ENCODE measurements at places on chromosomes 2 and 18. TPM values are rescaled to one million over a fixed set of nuclear protein-coding genes. Genes with fewer than 3 reads are reported as not detected.

Gene TMEM178A
- 10.9 TPM for polyA plus RNA-seq

DNA sequence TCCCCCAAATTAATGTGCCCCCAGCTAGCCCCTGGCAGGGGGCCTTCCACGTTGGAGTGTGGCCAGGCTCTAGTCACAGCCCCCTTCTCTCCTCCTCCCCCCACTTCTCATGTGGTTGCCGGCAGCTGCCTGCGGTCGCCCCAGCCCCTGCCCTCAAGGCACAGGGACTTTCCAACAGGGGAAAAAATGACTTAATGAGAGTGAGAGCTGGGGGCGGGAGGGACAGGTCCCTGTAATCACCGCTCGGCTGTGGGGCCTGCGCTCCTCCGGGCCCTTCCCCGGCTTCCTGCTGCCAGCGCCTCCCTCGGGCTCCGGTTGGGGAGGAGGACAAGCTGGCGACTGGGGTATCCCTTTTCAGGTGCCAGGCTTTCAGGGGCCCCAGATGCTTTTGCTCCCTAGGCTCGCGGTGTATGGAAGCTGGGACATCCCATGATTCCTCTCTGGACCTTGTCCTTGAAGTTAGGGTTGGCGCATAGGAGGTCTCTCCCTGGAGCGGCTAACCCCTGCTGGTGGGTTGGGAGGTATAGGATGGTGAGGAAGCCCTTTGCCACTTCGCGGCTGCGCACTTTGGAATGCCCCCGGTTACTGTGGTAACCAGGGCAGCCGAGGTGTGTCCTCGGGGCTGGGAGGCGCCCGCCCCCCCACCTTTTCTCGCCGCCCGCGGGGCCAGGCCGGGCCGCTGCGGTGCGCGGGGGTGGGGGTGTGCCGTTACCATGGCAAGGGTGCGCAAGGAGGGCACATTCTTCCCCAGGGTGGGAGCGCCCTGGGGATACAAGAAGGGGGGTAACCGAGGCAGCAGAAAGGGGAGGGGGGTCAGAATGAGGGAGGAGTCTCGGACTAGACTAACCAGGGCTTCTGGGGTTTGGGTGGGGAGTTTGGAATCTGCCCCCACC, 16.1 kb downstream of the WNT10A start:
- no peak for DNase-seq

- no peak for DNase-seq
Observed at GRCh38 chr18:63216516-63217311, 102.9 kb downstream of the BCL2 start.

DNA sequence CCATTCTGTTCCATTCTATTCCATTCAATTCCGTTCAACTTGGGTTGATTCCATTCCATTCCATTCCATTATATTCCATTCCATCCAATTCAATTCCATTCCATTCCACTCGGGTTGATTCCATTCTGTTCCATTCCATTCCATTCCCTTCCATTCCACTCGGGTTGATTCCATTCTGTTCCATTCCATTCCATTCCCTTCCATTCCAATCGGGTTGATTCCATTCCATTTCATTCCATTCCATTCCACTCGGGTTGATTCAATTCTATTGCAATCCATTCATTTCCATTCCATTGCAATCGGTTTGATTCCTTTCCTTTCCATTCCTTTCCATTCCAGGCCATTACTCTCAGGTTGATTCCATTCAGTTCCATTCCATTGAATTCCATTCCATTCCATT, 1138.4 kb downstream of the RPIA start:
- no peak for DNase-seq

DNA sequence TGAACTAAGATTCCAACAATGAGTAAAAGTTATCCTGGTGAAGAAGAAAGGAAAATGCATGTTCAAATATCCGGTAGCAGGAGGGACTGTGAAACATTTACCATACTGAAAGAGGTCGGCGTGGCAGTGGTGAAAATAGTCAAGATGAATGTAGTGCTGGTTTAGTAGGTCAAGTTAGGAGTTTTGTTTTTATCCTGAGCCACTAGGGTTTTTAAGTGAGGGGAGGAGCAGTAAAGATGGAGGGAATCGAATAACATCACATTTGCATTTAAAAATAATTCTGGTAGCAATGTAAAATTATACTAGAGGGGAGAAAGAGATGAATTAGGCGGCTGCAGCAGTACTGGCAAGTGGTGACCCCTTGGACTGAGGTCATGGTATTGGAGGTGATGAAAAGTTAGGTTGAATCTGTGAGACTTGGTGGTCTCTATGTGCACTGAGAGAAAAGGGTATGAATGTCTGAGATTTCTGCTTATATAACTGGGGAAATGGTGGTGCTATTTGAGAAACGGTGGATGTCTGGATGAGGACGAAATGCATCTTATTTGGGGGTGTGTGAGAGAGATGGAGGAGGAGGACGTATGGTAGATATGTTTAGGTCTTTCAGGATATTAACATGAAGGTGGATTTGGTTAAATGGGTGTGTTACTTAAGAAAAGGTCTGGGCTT, 5.9 kb downstream of the VAPA start:
- no peak for DNase-seq

- DNase-seq = no peak
Observed at GRCh38 chr2:191155608-191156071, 4.8 kb upstream of the STAT4 start.

Gene PAIP2B
- 9.9 TPM for polyA plus RNA-seq

- DNase-seq = no peak
Observed at GRCh38 chr2:233830111-233830802, 24.1 kb downstream of the HJURP start.

DNA sequence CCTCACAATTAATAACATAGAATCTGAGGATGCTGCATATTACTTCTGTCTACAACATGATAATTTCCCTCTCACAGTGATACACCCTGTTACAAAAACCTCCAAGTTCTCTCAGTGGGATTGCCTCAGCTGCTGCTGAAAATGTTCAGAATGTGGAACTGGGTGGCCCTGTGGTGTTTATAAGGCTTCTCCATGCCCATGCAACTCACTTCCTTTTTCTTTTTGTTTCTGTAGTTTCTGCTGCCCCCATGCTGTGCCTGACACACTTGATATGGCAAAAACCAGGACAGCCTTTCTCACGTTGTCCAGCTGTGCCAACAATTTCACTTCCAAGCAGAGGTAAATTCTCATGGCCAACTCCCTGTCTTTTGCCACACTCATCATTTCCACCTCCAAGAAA, 206.2 kb downstream of the RPIA start:
- no peak for DNase-seq

Gene PGAP1
- polyA plus RNA-seq = 30.8 TPM

- DNase-seq = no peak
Observed at GRCh38 chr2:63840081-63840784, 1.5 kb upstream of the UGP2 start.

DNA sequence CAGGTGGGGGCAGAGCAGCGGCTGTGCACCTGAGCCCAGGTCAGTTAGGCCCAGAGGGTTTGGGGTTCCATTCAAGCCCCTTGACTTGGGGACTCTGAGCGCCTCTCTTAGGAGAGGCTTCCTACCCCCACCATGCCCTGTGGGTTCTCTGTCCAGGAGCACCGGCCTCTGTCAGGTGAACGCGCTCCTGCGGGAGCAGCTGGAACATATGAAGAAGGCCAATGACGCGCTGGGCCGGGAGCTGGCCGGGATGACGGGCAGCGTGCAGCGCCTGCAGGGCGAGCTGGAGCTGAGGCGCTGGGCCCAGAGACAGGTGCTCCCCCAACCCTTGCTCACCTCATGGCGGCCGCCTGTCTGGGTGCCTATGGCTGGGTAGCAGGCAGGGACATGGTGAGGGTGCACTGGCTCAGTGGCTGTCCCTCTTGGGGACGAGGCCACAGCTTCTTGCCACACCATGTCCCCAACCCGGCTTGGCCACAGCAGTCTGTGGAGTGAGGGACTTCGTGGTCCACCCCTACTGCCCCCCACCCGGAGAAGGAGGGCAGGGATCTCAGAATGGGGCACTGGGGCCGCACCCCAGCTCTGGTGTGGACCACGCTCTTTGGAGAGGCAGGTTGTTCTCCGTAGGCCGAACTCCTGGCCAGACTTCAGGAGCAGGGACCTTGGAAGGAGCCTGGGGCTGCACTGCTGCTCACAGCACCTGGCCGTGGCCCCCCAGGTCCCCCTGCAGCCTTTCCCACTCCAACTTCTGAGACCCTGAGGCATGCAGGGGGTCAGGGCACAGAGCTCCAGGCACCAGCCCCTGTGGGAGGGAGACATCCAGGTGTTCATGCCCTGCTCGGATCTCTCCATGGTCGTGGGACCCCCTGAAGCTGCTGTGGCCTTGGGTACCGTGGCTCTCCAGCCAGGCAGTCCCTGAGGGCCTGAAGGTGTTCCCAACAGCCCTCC, 19.7 kb downstream of the CROCC2 start:
- DNase-seq = no peak

DNA sequence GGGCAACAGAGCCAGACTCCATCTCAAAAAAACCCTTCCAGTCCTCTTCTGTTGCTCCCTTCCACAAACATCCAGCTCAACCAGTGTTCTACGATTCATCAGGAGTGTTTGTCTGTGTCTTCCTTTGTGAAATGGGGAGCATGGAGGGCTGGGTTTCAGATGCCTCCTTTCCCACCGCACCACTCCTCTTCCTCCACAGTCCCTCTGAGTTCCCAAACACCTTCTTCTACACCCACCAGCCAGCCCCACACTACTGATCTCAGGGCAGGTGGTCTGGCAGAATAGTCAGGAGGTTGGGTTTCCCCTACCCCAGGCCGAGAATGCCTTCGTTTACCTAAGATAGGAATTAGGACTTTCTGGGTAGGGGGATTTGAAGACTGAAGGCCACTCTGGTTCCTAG, 36.9 kb downstream of the NGEF start:
- no peak for DNase-seq

GRCh38 chr2:46999857-47000678, 84.5 kb upstream of the MCFD2 start:
- DNase-seq = no peak

Gene PARD6G
- 20.4 TPM for polyA plus RNA-seq

- no peak for DNase-seq
Observed at GRCh38 chr2:223647258-223647952, 45.2 kb upstream of the SCG2 start.

Gene CABYR
- 7.2 TPM for polyA plus RNA-seq

GRCh38 chr2:43848214-43848613, 9.4 kb downstream of the ABCG8 start:
- DNase-seq = no peak

GRCh38 chr18:25454270-25454659, 102.3 kb upstream of the ZNF521 start:
- no peak for DNase-seq

Gene UGT1A8
- polyA plus RNA-seq = not detected

DNA sequence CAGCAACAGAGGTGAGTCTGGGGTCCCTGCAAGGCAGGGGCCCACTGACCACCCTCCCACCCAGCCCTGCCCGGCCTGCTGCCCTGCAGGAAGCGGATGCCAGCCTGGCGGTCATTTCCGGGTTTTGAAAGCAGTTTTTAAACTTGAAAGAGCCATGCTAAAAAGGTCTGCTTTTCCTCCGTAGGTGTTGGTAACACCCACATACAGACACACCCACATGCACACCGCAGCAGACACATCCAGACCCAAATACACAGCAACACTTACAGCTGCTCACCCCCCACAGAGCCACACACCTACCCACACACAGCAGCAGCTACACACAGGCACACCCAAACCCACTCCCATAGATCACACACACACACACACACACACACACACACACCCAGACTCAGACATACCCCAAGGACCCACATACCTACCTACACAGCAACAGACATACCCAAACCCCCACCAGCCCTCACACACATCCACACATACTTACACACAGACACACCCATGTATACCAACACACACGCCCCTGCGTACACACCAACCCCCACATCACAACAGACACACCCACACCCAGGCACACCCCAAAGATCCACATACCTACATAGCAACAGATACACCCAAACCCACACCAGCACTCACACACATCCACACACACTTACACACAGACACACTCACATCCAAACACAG, 7.6 kb downstream of the ZFP36L2 start:
- no peak for DNase-seq

Gene HOXD12
- not detected for polyA plus RNA-seq

DNA sequence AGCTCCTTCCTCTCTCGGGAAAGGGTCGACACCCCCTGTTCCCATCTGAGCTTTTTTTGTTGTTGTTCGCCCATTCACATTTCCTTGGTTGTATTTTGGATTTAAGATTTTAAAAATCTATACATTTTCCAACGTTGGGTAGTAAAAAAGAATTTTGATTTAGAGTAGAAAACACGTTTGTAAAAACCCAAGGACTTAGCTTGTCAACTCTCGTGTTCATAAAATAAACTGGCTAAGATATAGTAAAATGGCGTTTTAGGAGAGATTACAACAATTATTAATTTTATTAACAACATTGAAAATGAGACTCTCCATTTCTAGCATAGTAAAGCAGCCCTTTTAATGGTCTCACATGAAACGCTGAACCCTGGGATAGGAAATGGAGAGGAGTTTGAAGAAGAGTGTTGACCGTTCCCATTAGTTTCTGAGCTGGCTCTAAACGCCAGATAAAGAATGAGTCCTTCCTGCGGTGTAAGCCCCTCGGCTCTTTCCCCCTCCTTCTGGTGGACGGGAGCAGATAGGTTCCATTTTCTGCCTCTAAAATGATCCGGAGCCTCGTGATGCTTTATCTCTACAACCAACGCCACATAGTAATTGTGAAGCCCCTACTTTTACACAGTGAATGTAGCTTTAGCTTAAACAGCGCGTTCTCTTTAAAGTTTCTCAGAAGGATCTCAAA, 24.0 kb upstream of the ZNF516 start:
- DNase-seq = peak; percentile 67

- DNase-seq = no peak
Observed at GRCh38 chr2:62556086-62556485, 50.1 kb upstream of the TMEM17 start.

Gene CHRNG
- 0.07 TPM for polyA plus RNA-seq
